ENCODE measurements at places on chromosomes 11 and 22.

- DNase-seq = no peak
Observed at GRCh38 chr11:119854521-119854920, 125.5 kb upstream of the NECTIN1 start.

GRCh38 chr11:134752526-134752925 is 340.5 kb upstream of the B3GAT1 start:
- no peak for DNase-seq

GRCh38 chr11:10784232-10785145 is 24.2 kb downstream of the EIF4G2 start:
- DNase-seq = no peak

GRCh38 chr11:122727101-122727929 is 71.8 kb downstream of the UBASH3B start:
- DNase-seq = no peak

- DNase-seq = peak; percentile 67
Observed at GRCh38 chr22:19880786-19881569, 26.3 kb upstream of the GNB1L start.

DNA sequence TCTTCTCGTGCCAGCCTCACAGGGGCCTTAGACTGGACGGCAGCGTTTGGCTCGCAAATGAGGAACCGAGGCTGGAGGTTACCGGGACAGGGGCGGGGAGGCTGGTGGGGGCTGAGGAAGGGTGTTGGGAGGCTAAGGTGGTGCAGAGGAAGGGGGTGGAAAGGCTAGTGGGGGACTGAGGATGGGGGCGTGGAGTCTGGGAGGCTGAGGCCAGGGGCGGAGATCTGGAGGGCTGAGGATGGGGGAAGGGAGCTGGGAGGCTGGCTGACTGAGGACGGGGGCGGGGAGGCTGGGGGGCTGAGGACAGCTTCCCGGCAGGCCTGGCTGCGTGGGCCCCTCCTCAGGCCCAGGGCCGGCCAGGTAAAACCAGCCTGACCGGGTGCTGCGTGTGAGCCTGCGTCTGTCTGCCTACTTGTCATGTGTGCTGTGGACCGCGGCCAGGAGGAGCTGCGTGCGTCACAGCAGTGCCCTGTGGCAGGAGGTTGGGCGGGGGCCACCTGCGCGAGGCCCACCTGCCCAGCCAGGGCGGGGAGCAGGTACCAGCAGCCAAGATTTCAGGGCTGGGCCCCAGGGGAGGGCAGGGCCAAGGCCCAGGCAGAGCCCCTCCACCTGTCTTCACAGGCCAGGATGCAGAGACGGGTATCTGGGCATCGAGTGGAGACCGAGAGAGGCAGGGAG is 9.4 kb upstream of the PIM3 start:
- no peak for DNase-seq

DNA sequence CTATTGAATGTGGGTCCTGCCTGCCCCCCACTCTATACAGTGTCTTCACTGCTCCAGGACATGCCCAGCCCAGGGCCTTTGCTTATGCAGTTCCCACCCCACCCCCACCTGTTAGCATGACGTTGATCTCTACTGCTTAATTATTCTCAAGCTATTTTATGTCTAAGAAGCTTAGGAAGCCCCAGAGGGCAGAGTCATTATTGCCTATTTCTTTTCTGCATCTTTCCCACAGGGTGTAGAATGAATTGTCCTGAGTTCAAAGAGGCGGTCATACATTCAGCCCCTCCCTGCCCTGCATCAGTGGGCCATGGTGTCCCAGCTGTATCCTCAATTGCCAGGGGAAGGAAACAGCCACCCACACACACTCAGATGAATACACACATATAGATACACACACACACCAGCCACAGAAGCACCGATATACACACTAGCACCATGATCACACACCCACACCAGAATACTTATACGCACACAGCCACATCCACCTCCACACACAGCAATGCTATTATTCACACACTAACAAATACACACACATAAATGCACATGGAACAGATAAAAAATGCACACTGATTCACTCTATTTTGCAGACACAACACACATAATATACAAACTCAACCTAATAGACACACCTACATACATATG is 1.5 kb downstream of the PDE2A start:
- no peak for DNase-seq

- no peak for DNase-seq
Observed at GRCh38 chr22:34834059-34834458, 231.9 kb upstream of the ISX start.

DNA sequence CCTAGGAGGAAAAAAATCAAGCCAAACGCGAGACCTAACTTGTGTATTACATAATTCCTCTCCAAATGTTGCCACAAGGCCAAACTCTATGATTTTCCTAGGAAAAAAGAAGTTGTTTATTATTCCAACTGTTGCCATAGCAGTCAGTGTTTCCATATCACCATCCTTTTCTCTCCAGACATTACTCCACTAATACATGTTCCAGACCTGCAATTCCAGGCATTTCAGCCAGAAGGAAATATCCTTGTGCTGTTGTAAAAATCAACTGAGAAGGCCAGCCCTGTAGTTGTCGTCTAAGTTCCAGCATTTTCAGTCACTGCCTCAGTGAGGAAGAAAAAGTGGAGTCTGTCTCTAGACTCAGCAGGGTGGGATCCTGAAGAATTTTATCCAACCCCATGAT is 33.1 kb upstream of the PAMR1 start:
- no peak for DNase-seq

- DNase-seq = no peak
Observed at GRCh38 chr11:118898400-118899295, 15.0 kb downstream of the CXCR5 start.

DNA sequence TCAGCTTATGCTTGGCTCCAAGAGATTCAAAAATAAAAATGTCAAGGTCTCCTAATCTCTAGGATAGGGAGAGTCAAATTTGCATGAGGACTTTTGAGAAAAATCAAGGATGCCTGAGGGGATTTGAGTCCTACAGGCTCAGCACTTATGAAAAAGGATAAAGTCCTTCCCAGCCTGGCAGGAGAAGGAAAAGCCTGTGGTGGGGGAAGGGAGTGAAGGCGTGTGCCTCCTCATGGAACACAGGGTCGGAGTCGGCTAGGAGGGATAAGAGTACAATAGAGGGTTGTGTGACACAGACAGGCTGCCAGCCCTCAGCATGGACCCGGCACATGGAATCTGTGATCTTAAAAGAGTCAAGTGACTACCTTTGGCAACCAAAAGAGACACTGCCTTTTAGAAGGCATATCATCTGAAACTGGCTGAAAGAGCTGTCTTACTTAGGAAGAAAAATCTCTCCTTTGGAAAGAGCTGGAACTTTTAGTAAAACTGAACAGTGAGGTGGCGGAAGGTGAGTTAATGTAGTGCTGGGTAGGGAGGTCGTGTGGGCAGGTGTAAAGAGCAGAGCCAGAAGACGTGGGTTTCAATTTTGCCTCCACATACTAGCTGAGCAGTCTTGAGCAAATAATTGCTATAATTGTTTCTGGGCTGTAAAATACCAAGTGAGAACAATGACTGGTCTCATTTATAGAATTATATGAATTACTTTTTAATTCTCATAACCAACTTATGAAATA is 58.8 kb upstream of the RDX start:
- no peak for DNase-seq

GRCh38 chr11:114272311-114272710 is 23.9 kb upstream of the NNMT start:
- DNase-seq = no peak

DNA sequence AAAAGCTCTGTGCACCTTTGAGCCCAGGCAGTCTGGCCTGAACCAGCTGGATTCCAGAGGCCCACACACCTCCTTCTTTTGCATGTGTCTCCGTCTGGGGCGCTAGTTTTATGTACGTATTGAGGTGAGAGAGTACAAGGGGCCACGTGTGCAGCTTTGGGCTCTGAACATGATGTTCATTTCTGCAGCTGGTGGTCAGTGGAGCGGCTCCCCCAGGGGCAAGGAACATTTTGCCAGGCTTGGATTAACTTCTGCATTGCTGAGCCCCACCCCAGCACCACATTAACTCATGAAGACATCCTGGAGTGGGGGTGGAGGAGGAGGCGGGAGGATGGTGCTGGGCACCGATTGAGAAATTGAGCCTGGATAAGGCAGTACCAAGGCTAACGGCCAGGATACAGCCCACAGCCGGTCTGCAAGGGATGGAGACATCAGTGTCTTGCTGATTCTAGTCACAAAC is 13.8 kb downstream of the USP2 start:
- no peak for DNase-seq

DNA sequence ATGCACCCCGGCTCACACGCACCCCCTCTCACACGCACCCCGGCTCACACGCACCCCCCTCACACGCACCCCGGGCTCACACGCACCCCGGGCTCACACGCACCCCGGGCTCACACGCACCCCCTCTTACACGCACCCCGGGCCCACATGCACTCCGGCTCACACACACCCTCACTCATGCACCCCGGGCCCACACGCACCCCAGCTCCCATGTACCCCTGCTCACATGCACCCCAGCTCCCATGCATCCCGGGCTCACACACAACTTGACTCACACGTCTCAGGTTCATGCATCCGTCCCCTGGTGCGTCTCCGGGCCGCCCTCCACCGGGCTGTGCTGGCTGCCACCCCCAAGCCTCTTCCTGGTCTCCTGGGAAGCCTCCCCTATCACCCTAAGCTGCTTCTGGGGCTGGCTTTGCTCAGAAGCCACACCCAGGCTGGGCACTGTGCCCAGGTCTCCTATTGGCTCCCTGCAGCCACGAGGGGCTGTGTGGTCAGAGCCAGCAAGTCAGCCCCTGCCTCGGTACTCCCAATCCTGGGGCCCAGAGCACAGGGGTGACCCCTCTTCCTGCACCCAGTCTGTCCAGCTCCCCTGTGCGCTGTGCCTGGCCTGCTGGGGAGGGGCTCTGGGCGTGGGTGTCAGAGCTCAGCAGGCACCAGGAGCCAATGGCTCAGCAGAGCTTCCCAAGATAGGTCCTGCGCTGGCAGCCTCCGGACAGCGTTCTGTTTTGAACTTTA is 16.9 kb downstream of the TSPAN4 start:
- DNase-seq = no peak

- DNase-seq = no peak
Observed at GRCh38 chr22:30250661-30251267, 4.2 kb upstream of the LIF start.

GRCh38 chr11:120696597-120697218 is 185.2 kb downstream of the GRIK4 start:
- DNase-seq = no peak

DNA sequence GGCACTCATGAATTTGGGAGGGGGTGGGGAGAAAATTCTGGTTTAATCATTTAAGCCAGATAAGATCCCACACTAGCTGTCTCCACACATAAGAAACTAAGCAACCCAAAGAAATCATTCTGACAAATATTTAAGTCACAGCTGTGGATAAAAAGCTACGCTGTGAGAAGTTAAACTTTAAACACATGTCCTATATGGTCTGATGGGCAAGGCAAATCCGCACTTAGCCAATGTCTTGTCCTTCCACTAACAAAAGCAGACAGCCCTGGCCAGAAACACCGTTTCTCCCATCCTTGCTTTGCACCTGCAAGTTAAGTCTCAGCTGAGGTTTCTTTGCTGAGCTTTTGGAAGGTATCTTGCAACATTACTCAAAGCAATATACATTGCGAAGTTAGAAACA is 68.0 kb downstream of the ETS1 start:
- no peak for DNase-seq

DNA sequence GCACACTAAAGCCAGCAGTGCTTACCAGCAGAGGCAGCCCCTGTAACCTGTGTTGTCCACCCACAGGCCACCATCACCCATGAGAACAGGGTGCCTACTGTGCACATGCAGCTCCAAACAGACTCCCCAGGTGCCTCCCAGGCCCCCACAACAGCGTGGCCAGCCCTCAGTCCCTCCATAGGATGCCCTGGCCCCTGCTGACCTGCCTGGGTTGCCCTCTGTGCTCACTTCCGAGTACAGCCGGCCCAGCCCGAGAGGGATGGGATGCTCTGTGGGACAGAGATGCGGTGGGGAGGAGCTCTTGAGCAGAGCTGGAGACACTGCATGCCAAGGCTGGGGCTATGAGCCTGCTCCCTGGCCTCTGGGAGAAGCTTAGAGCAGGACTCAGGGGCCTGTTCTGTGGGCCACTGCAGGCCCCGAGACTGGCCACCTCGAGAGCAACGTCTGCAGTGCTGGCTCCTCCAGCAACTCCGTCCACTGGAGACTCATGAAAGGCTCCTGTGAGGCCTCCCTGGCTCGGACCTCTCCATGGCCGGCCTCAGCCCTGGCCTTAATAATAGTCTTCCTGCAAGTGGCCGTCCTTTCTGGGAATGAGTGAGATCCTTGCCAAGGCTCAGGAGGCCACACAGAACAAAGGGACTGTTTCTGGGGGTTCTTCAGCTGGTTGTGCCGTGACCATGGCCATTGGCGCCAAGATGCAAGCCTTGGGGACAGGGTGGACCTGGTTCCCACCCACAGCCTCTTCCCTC is 27.0 kb downstream of the FADS2 start:
- no peak for DNase-seq

GRCh38 chr22:38353142-38353629 is 36.0 kb upstream of the CSNK1E start:
- DNase-seq = peak; percentile 24

DNA sequence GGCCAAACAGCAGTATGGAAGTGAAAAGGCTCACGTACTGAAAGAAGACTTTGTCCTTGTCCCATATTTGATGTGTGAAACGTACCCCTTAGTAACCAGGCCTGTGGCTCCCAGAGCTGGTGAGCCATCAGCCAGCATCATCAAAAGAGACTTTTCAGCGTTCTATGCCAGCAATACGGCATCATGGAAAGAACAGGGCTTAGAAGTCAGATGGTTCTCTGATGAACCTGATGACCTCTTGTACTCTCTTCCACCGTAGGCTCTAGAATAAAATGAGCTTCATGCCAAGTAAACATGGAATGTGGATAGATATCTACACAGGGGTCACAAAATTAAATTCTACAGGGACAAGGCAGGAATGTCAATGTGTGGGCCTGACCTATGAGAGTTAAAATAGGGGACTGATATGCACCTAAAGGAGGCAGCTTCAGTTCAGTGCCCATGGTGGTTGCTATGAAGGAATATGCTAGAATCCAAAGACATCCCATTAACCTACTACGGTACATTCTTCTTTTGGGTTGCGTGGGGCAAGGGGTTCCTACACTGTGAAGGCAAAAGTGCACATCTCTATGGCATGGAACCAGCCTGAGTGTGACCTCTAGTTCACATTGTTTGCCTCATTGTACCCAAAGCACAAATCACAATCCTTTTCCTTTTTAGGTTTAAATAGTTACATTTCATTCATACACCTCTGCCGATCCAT is 130.6 kb downstream of the ETS1 start:
- no peak for DNase-seq

DNA sequence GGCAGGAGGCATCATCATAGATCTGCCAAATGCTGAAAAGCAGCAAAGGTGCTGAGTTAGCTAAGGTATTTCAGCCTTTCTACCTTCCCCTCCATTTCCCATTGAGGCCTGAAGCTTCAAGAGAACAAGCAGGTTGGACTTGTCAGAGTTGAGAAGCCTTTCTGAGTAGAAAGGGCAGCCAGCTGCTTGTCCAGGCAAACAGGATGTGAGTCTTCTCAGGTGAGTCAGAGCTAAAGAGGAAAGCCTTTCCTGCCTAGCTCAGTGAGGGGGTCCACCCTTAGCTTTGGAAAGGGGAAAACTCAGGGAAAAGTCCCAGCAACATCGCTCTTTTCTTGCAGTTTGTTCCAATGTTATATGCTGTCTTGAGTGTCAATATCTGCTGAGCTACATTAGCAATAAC is 13.2 kb upstream of the MPZL2 start:
- no peak for DNase-seq

Measured in smooth muscle cell of the brain vasculature (primary cell).